ENCODE measurements at places on chromosomes 2 and 18. TPM values are rescaled to one million over a fixed set of nuclear protein-coding genes. Genes with fewer than 3 reads are reported as not detected.

The MBD2 gene
- total RNA-seq: 292 TPM

The RNF152 gene
- 33.3 TPM for total RNA-seq

The CFAP221 gene
- not detected for total RNA-seq

The TANC1 gene
- 61.2 TPM for total RNA-seq

The RSAD2 gene
- 0.82 TPM for total RNA-seq

The TMEM37 gene
- not detected for total RNA-seq

The HOXD8 gene
- 0.23 TPM for total RNA-seq

The SCG2 gene
- total RNA-seq: 36.4 TPM

The GKN1 gene
- total RNA-seq: not detected

The NGEF gene
- total RNA-seq: 0.38 TPM

The TMEFF2 gene
- 0.12 TPM for total RNA-seq

The NAT8 gene
- total RNA-seq: not detected

The SMAD7 gene
- total RNA-seq: 25.2 TPM

The COL3A1 gene
- total RNA-seq: 1,200 TPM

The GALNT3 gene
- total RNA-seq: 0.08 TPM

The SERPINB11 gene
- total RNA-seq: 0.12 TPM

The FKBP1B gene
- 21.6 TPM for total RNA-seq

The ARHGAP25 gene
- total RNA-seq: 1.1 TPM

The CD302 gene
- 2.5 TPM for total RNA-seq

The CYB5A gene
- total RNA-seq: 164 TPM

The ACOXL gene
- total RNA-seq: not detected

The NCKAP5 gene
- total RNA-seq: 1.7 TPM

The PLGLB2 gene
- total RNA-seq: 0.23 TPM

The CD207 gene
- total RNA-seq: not detected

The SLC23A3 gene
- 2.5 TPM for total RNA-seq

The ADAM23 gene
- 2.4 TPM for total RNA-seq

The ALS2 gene
- 33.0 TPM for total RNA-seq

The SLC4A3 gene
- 1.7 TPM for total RNA-seq

The AQP12A gene
- not detected for total RNA-seq

The SCYGR4 gene
- total RNA-seq: not detected

The HIBCH gene
- 11.8 TPM for total RNA-seq

The GRB14 gene
- 7.5 TPM for total RNA-seq

The MAL gene
- not detected for total RNA-seq

The E2F6 gene
- total RNA-seq: 5.5 TPM

The PID1 gene
- total RNA-seq: 11.4 TPM

The CD8B2 gene
- 0.23 TPM for total RNA-seq

The EFEMP1 gene
- total RNA-seq: 4,421 TPM

Measured in smooth muscle cell of the coronary artery (primary cell).